ENCODE measurements at places on chromosomes 1 and 21.

- DNase-seq = no peak
Measured at GRCh38 chr1:41020109-41020576, 1.4 kb downstream of the SLFNL1 start.

DNA sequence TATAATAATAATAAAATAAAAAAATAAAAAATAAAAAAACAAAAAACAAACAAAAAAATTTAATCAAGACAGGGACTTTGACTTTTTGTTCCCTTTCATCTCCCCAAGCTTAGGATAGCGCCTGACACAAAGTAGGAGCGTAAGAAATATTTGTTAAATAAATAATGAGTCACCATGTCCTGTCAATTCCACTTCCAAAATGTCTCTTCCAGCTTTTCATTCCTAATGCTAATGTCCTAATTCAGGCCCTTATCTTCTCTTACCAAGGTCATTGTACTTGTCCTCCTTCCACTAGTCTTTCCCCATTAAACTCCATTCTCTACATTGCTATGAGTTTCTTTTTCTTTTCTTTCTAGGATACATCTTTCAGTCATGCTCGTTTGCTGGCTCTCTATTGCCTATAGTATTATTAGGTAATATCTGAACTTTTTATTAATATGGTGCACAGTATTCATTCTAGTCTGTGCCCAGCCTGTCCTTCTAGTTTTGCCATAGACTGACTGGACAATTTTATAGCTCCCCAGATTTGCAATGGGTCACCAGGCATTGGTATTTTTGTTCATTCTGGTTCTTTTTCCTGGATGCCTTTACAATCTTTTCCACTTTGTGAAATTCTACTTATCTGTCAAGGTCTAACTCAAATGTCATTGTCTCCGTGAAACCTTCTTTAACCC is 11.4 kb downstream of the NEXN start:
- DNase-seq = no peak

DNA sequence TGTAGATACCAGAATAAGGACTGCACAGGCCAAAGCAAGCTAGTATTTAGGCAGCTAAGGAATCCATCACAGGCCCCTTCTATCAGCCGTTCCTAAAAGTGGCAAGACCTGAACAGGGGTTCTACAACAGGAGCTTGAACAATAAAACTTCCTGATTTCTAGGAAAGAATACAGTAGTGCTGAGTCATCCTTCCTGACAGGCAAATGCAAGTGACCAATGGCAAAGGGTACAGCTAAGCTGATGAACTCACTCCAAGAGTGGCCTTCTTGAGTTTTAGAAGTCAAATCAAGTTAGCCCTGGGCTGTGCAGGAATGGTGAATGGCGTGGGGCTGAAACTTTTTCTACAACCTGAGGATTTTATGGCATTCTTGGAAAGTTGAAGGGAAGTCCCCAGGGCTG is 112.9 kb downstream of the GREM2 start:
- no peak for DNase-seq

- no peak for DNase-seq
Measured at GRCh38 chr1:167797015-167797414, 75.2 kb downstream of the MPZL1 start.

DNA sequence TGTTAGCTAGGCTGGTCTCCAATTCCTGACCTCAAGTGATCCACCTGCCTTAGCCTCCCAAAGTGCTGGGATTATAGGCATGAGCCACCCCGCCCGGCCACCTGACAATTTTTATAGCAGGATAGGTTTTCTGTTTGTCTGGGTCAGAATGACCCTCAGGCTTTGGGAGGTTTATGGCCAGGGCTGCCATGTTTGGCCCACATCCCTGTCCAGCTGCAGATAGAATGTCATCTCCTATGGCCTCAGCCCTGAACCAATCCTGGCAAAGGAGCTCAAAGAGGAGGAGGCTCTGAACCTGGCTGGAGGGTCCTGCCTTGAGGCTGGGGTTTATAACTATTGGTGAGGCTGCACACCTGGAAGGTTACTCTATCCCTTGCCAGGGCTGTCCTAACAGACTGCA is 83.0 kb downstream of the HMGB4 start:
- DNase-seq = no peak

DNA sequence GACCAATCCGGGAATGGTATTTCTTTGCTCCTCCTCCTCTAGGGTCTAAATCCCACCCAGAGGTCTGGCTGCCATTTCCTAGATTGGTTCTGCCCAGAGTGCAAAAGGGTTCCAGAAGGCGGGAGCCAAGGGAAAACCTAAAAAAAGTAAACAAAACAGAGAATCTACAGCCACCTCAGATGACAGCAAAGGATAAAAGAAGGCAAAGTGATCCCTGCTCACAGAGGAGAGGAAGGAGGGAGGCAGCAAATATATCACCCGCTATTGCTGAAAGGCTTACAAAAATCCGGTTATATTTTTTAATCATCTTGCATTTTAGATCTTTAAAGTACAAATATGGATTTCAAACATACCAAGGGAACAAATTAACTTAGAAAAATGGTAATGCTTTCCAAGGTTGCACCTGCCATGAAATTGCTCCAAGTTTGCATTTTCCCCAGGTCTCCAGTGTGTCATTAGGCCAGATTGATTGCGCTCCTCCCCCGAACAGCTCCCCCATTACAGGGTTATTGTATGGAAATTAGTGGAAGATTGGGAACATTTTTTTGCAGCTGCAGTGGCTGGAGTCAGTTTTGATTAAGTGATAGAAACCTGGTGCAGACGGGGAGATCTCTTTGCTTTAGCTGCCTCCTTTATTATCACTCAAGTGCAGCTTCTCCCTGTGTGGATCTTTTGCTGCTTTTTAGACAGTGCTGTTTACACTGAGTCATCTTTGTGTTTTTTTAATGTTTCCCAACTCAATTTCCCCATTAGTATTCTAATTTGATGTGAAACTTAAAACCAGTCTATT is 280.5 kb upstream of the CAMK1G start:
- no peak for DNase-seq

DNA sequence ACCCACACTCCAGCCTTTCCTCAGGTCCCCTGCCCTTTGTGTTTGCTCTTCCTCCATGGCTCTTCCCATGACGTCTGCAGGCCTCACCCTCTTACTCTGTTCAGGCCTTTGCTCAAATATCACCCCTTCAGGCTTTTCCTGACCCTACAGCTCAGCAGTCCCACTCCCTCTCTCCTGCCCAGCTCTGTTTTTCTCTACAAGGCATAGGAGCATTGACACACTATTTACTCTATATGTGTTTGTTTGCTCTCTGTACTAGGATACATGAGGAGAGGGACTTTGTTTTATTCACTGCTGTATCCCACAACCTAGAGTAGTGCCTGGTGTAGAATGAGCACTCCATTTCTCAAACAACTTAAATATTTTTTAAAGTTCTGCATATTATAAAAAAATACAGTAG is 107.4 kb upstream of the COA6 start:
- no peak for DNase-seq

DNA sequence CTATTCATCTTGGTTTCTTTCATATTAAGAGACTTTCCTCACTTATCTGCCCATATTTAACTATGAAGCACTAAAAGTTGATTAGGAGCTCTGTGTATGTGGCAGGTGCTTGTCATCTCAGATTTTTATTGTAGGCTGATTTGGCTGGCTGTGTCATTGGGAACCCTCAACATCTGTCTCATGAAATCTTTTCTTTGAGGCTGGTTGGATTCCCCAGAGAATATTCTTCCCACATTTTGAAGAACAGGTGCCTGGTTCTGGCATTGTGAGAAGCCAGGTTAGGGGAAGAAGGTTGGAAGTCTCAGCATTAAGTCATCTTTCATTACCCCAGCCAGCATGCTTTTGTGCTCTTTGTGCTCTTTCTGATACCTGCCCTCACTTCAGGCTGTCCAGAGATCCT is 37.1 kb downstream of the EEIG2 start:
- no peak for DNase-seq

- DNase-seq = no peak
Measured at GRCh38 chr21:36820176-36821031, 121.5 kb downstream of the SIM2 start.

DNA sequence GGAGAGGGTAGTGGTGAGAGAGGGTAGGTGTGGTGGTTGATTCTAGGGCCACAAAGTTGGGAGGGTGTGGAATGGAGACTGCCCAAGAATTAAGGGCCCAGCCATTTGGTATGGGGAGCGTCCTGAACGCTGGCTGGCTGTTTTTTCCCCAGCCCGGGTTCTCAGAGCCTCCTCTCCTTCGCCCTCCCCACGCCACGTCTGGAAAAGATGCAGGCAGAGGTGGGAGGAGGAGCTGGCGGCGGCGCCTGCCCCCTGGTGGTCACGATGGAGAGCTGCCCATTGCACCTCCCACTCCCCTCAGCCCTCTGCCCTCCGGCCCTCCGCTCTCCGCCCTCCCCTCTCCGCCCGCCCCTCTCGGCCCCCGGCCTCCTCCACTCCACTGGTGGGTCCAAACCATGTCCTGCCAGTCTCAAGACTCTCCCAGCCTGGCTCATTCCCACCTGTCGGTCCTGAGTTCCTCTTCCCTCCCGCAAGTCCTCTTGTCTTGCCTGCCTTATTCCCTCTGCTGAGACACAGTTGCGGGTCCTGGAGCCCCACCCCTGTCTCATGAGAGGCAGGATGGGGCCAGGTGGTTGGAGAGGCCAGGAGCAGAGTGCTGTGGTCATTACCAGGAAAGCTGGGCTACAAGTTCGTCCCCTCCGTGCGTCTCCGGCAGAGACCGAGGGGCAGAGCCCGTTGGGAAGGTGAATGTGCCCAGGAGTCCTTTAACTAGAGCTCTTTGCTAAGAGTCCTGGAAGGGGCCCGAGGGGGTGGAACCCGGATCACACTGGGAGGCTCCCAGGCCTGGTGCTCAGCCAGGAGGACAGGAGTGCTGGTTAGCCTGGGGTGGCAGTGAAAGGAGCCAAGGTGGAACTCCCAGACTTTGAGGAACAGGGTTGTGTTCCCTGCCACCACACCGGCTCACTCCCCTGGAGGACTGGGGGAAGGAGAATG is 22.6 kb downstream of the ETNK2 start:
- peak; percentile 34 for DNase-seq

DNA sequence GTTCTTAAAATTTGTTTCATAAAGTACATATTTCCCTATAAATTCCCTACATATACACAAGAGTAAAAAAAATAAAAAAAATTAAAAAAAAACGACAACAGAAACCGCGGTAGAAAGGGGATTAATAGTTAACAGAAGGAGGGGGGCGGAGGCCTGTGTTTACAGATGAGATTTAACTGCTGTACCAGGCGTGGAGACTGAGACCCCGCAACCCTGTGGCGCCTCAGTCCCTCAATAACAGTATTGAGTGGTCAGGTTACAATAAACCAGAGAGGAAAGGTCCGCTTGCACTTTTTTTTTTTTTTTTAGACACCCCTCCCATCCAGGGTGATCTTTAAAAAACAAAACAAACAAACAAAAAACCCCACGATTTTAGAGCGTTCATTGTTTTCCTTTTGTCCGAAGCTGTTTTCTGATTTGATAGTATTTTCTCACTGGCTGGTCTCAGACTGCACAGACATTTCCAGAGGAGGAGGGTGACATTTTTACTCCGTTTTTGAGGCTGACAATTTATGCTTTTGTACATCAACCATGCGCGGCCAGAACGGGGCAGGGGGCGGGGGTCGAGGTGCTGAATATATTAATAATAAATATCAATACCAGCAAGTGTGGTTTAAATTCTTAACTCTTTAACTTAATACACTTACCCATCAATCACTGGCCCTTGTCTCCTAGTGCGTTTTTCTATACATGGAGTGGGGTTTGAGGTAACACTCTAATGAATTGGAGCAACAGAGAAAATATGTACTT is 1223.9 kb downstream of the BRINP3 start:
- no peak for DNase-seq

DNA sequence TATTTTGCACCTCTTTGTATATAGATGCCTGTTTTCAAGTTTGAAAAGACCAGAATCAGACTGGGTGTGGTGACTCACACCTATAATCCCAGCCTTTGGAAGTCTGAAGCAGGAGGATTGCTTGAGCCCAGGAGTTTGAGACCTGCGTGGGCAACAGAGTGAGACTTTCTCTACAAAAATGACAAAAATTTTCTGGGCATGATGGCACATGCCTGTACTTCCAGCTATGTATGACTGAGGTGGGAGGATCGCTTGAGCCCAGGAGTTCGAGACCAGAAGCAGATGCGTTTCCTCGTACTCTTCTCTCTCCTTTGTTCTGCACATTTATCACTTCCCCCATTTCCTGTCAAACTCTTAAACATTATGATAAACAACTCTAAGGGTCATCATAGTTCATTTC is 310.0 kb upstream of the SNX7 start:
- no peak for DNase-seq

All from effector CD4-positive, alpha-beta T cell (primary cell).